ENCODE measurements at places on chromosomes 11 and 22.
A peak's percentile ranks its signal among the peaks of the same experiment; 100 is the strongest.

- DNase-seq, result peak; percentile 5
Measured at GRCh38 chr22:43666457-43666856, 145.6 kb downstream of the EFCAB6 start.

GRCh38 chr11:1520663-1521267 lies 34.2 kb upstream of the MOB2 start:
- no peak for DNase-seq

DNA sequence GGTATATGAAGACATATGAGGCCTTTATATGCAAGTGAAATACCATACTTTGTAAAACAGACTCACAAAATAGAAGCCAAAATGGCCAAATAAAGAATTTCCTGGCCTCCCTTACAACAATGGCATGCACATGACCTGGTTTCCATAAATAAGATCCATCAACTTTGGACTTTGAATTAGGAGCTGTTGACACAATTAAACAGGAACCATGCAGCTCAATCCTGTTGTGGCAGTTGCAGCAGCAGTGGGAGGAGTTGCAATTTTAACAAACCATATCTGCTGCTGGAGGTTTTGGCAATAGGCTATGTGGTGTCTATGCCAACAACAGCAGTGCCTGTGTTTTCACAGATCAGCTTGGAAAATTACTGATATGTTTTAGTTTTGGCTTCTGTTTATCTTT lies 818.6 kb downstream of the FAM181B start:
- DNase-seq, result peak; percentile 4

DNA sequence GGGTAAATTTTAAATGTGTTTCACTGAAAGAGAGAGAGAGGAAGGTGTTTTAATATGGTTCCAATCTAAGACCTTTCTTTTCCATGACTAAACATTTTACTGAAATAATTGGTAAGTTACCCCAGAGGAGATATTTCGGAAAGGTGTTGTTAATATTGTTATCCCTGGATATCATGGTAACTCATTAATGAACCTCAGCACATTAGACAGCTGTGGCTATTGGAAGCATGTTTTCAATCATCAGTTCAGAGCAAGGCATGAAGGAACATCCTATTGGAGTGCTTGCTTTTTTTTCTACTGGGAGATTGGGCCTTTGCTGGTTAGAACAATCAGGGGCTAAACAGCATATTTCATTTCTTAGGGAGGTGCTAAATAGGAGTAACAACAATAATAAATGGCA lies 11.8 kb downstream of the BARX2 start:
- no peak for DNase-seq

Measured in cardiac fibroblast (primary cell).